ENCODE measurements at places on chromosomes 7 and 10.

- DNase-seq: no peak
Observed at GRCh38 chr10:33092596-33092995, 134.6 kb upstream of the ITGB1 start.

- no peak for DNase-seq
Observed at GRCh38 chr7:73341877-73342276, 13.9 kb downstream of the FKBP6 start.

GRCh38 chr10:59702347-59702746 lies 7.3 kb downstream of the SLC16A9 start:
- no peak for DNase-seq

GRCh38 chr10:71631007-71631861 lies 88.3 kb downstream of the C10orf105 start:
- no peak for DNase-seq

DNA sequence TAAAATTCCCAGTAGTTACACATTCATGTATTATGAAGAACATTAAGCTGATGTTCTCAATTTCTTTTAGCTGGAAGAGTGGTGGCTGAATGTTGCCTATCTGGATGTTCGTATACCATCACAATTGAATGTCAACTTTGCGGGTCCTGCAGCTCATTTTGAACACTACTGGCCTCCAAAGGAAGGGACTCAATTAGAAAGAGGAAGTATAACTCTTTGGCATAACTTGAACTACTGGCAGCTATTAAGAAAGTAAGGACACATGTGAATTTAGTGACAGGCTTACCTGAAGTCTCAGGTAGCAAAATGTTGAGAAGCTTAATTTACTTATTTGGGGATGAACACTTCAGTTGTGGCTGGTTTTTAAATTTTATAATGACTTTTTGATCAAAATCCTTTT lies 15.9 kb downstream of the CROT start:
- DNase-seq: no peak

GRCh38 chr7:114008696-114009095 lies 89.9 kb upstream of the PPP1R3A start:
- DNase-seq: no peak

DNA sequence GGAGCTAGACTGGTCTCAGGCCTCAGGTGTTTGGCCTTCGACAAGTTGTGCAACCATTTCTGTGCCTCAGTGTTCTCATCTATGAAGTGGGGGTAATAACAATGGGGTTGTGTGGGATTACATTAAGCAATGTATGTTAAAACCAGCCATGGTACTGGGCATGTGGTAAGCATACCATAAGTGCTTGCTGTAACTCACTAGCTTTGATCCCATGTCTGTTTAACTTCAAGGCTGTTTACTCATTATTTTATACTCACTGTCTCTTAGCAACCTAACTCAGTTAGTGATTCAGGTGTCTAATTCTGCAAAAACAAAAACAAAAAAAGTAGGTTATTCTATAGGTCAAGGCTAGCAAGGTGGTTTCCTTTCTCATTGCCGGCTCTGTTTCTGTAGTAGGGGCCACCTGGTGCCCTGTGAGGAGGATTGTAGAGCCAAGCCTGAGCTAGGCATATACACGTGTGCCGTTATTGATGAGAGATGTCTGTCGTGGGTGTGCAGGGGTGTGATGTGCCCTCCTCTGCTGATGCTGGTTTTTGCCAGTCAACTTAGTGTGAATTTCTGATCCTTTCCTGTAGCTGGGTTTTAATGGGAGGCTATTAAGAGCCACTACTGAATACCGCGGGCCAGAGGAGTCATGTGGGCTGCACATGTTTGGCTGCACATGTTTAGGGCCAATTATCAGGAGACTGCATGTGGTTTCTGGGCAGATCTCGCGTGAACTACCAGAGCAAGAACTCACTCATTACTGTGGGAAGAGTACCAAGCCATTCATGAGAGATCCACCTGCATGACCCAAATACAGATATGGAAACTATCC lies 56.2 kb downstream of the EEPD1 start:
- DNase-seq: no peak

DNA sequence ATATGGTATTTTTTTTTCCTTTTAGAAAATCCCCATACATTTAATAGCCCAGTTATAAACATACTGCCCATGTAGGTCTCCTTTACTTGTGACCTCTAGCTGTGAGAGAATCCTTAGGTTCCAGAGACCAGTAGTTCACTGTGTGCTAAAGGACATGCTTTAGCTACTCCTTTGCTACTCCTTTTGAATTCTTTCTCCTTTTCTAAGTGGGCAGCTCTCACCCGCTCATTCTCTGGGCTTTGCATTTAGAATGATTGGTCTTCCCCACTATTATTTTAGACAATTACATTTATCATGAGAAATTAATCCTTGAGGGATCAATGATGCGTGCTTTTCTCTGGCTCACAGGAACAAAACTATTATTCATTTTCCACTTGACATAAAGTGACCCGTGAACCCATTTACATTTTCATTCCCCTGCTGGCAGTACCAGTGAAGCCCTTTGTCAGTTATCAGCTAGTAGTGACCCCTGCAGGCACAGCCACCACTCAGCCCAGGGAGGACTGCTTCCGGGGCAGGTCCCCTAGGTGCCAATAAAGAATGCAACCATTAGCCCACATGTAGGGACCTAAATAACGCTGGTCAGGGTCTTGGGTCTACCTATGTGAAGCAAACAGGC lies 844.3 kb downstream of the CNTNAP2 start:
- DNase-seq: no peak

GRCh38 chr7:129522088-129522970 lies 20.0 kb downstream of the SMKR1 start:
- DNase-seq: no peak

GRCh38 chr10:35926846-35927245 lies 284.8 kb upstream of the FZD8 start:
- no peak for DNase-seq

DNA sequence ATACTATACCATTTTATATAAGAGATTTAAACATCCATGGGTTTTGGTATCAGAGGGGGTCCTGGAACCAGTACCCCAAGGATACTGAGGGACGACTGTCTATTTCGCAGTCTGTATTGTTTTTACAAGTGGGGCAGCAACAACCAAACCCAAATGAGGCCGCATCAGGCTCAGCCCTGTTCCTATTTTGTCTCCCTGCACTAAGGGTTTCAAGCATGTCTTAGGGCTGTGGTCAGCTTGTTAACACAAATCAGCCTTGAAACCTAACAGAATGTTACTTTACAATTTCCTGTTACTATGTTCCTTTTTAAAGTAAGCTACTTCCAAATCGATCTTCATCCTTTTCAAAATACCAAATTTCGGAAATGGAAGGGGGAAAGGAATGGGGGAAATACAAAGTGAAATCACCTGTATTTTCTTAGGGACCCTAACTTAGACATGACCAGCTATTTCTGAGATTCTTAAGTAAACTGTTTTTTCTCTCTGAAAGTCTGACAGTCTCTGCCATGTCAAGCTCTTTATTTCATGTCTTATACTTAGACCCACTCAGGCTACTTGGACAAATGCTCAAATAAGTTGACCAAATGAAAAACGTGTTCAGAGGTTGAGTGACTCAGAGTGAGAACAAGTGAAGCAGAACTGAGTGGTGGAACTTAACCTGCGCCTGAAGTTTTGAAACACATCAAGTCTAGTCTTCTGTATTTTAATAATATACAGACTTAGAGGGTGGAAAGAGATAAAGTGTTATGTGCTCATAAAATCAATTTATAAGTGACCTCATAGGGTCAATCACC lies 75.8 kb downstream of the C1GALT1 start:
- no peak for DNase-seq

GRCh38 chr7:135300913-135301765 lies 67.5 kb downstream of the STRA8 start:
- no peak for DNase-seq

DNA sequence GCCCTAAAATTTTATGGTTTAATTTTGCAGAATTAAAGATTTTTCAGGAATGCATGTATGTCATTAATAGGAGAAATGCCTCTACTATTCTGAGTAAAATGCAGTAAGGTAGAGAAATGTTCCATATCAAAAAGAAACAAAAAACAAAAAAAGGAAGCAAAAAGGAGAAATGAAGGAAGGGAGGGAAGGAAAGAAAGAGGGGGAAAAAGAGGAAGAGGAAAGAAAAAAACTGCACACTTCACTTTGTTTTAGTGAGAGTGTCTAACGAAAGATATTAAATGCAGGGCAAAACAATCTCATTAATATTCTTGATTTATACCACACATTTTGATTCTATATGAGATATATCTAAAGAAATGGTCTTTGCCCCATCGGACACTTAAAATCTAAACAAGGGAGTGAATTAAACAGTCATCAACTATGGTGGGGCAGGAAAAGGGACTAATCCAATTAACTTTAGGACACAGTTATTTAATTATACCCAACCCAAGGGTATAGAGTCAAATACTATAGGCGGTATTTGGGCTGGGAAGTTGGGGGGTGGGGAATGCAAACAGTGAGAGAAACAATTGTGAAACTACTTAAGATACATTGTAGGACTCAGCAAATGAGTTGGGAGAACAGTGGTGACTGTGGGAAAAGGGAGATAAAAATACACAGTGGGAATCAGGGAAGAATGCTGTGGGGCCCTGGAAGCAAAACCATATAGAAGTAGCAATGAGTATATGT lies 27.0 kb downstream of the IMMP2L start:
- DNase-seq: no peak

DNA sequence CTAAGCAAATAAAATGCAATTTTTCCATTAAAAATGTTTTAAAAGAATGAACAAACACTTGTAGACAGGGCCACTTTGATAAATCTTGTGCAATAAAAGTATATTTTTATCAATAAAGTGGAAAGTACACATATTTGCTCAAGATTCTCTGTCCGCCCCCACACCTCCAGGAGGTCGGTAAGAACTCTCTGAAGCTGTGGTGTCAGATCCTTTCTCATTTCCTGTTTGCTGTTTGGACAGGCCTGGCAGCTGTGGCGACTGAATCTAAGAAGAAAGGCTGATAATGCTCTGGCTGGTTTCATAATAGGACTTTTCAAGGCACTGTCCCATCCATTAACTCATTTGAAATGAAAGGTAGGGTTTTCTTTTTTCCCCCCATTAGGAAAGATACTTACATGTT lies 15.3 kb upstream of the ASB4 start:
- DNase-seq: peak; percentile 19

DNA sequence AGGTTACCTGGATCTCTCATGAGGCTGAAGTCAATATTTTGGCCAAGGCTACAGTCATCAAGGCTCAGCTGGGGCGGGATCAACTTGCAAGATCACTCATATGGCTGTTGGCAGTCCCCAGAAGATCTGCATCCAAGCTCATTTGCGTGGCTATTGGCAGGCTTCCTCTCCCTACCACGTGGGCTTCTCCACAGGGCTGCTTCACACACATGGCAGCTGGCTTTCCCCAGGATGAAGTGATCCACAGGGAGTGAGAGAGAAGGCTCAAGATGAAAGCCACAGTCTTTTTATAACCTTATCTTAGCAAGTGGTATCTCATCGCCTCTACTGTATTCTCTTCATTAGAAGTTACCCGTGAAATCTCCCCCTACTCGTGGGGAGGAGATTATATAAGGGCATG lies 167.4 kb downstream of the TMEM26 start:
- no peak for DNase-seq

DNA sequence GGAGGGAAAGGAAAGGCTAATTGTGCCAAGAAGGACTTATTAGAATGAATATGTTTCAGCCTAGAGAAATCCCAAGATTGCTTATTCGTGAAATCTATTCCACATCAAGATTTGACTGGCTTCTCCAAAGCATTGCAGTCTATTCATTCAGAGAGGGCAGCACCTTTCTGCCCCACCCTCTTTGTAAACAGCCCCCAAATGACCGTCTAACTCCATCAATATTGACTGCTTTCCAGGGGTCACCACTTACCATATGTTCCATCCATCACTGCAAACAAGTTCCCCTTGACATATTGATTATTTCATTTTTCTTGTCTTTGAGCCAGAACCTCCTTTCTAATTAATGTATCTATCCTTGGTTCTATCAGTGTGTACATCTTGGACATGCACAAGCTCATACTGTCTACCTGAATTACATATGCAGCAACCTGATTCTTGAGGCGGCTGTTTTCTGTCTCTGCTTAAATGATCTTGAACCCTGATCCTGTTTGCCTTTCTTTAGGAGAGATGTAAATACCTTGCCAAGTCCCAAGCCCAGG lies 44.2 kb upstream of the PTER start:
- DNase-seq: no peak

DNA sequence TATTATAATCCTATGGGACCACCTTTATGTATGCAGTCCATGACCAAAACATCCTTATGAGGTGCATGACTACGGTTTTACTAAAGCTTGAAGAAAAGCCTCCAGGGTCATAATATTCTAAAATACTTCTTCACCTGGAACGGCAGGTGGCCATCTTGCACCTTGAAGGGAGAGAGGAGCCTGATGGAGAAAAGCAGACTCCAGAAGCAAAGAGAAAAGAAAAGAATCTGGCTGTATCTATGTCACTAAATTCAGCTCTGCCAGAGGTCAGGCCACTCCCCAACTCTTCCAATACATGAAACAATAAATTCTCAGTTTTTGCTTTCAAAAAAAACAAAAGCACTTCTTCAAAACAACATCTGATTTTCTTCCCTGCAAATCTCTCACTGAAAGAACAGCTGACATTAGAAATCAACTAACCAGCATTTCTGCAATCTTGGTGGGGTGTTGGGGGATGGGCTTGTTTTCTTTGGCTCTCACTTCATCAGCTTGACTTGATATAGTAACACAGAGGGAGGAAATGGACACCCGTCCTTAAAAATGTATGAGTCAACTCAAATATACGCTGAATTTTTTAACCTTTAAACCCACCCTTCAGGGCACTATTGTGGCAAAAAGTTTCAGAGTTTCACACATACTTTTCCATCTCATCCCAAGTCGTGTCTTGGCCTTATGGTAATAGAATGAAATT lies 21.7 kb downstream of the HIBADH start:
- no peak for DNase-seq

- no peak for DNase-seq
Observed at GRCh38 chr7:81501220-81501619, 268.6 kb downstream of the HGF start.

DNA sequence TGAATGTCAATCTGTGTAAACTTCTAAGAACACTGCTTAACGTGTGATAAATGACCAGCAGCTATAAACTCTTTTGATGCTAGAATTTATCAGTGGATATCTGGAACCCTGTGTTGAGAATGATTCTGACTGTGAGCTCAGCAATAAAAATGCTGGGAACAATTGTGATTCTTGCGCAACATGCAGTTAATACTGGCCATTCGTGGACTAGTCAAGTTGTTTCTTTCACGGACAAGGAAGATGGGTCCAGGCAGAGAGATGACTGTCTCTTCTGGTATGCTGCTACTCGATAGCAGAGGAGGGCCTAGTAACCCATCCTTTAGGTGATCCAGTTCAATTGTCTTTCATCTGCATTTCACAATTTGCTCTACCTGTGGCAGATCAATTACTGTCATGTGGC lies 394.8 kb upstream of the IGFBP3 start:
- no peak for DNase-seq

Measured in colonic mucosa (tissue), 4 donors.